ENCODE measurements at places on chromosomes 11 and 22.

- no peak for DNase-seq
Observed at GRCh38 chr11:60717956-60718355, 6.6 kb upstream of the MS4A18 start.

GRCh38 chr11:121300313-121300971 is 7.9 kb downstream of the SC5D start:
- no peak for DNase-seq

- no peak for DNase-seq
Observed at GRCh38 chr11:31150011-31150410, 219.5 kb downstream of the DCDC1 start.

- DNase-seq: no peak
Observed at GRCh38 chr22:48846200-48846599, 981.5 kb downstream of the BRD1 start.

- no peak for DNase-seq
Observed at GRCh38 chr11:87198266-87198881, 160.6 kb downstream of the TMEM135 start.

DNA sequence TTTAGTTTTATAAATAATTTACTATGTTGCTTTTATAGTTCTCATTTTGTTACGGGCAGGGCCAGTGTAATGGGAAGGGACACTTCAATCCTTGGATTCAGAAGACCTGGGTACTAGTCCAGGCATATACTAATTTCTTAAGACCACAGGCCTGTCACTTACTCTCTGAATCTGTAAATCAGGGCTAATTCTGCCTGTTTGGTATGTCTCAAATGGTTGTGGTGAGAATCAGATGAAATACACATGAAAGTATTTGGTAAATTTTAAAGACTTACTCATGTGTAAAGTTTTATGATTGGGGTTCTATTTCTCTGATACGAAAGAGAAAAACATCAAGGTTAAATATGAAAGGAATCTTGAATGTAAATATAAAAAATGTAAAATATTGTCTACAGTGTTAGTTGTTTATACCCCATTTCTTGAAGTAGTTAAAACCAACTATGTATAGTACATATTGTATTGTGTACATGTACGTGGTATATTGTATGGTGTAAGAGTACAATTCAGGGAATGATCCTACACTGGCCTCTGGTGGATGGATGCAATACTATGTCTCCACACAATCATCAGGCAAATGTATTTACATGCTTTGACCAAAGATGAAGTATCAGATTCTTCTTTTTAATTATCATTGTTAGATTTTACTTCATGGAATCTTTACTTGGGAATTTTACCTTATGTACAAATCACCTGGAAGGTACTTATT is 24.5 kb upstream of the RAG2 start:
- DNase-seq: peak; percentile 26

DNA sequence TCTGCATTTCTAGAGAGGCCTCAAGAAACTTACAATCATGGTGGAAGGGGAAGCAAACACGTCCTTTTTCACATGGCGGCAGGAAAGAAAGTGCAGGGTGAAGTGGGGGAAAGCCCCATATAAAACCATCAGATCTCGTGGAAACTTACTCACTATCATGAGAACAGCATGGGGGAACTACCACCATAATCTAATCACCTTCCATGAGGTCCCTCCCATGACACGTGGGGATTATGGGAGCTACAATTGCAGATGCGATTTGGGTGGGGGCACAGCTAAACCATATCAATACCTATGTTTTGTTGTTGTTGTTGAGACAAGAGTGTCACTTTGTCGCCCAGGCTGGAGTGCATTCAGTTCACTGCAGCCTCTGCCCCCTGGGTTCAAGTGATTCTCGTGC is 29.9 kb downstream of the SFI1 start:
- no peak for DNase-seq

DNA sequence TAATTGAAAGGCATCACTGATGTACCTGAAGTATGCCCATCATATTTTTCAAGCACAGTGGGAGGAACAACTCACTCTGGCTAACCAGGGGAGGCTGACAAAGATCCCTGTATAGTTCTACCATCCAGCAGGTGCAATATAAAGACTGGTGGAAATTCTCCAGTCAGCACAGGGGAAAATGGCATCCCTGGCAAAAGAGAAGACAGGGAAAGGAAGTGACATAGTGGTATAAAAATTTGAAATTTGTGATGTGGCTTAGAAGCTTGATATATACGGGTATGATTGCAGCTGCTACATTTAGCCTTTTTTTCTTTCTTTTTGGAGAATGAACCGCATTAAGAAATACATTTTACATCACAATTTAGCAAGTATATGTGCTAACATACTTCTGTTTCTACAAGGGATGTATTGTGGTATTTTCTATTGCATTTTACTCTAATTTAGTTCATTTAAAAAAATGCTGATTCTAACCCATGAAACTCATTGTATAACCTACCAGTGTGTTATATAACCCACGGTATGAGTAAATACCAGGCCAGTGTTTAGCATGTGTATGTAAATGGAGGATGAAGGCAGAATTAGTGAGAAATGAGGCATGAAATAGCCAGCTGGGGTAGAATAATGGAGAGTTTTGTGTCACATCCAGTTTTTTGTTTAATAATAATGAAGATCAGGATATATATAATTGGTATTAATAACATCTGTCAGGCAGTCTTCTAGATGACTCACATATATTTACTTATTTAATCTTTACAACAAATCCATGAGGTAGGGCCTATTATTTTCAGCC is 186.1 kb downstream of the ARHGAP42 start:
- DNase-seq: no peak

- DNase-seq: no peak
Observed at GRCh38 chr11:9796854-9797253, 133.0 kb downstream of the SWAP70 start.

- DNase-seq: no peak
Observed at GRCh38 chr11:72525466-72525865, 91.1 kb upstream of the CLPB start.

GRCh38 chr22:27220339-27220738 is 563.0 kb downstream of the MIAT start:
- no peak for DNase-seq

DNA sequence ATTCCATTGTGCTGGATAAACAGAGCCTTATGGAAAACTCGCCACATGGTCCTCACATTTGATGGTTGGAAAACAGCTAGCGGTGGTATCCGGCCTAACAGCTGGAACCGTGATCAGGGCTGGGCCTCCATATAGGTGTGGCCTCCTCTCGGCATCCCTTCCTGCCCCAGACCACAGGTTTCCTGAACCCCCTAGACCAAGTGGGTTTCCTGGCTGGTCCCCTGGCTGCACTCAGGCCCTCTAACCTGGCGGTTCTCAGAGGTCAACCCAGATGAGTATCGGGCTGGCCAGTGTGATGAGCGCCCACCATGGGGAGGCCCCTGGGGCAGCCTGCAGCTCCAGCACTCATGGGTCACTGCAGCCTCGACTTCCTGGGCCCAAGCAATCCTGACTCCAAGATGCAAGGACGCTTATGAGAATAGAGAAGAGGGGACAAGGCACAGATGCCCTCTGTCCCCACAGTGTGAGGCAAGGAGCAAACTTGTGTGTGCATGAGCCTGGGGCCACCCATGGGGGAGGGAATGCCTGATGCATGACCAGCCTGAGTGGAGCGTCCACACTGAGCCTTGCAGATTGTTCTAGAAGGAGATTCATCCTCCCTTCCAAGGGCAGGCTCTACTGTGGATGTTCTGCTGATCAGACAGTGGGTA is 53.4 kb upstream of the WNT7B start:
- DNase-seq: no peak

- no peak for DNase-seq
Observed at GRCh38 chr11:529728-530411, 5.5 kb downstream of the HRAS start.

- no peak for DNase-seq
Observed at GRCh38 chr11:133230431-133230830, 301.9 kb downstream of the OPCML start.

GRCh38 chr22:41948142-41948541 is 1.2 kb upstream of the CENPM start:
- no peak for DNase-seq

GRCh38 chr11:104096900-104097299 is 60.5 kb downstream of the DDI1 start:
- DNase-seq: no peak

GRCh38 chr11:130476922-130477491 is 28.6 kb downstream of the ADAMTS15 start:
- no peak for DNase-seq

DNA sequence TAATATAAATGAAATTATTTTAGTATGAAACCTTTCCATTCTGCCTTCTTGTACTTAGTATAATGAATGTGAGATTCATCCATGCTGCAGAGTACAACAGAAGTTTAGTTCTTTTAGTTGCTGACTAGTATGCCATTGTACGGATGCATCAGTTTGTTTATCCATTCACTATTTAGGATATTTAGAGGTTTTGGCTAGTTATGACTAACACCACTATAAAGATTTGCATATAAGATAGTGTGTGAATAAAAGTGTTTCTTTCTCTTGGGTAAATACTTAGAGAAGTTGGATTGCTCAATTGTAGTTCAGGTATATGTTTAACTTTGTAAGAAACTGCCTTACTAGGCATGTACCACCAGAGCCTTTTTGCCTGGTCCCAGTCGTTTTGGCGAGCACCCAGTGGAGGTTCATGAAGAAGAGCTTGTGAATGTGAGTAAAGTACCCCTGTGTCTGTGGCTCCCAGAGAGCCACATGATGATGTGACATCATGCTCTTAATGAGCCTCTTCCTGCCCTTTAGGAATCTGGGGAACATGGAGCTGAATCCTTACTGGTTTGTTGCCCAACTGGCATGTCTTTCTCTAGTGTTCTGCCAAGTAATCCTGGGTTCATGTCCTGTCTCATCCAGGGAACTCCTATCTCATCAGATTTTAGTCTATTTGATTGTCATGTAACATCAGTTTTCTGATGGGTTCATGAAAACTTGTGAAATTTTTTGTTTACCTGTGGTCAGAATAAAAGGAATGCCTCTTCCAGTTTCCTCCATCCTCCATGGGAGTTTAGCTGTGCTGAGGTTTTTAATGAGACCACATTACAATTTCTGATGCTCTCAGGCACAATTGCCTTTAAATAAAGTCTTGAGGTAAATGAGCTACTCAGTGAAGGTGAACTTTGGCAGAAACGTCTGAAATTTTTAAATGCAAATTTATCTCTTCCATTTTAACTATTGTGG is 234.8 kb downstream of the CASP12 start:
- no peak for DNase-seq

GRCh38 chr11:76729214-76729613 is 53.9 kb upstream of the TSKU start:
- no peak for DNase-seq

DNA sequence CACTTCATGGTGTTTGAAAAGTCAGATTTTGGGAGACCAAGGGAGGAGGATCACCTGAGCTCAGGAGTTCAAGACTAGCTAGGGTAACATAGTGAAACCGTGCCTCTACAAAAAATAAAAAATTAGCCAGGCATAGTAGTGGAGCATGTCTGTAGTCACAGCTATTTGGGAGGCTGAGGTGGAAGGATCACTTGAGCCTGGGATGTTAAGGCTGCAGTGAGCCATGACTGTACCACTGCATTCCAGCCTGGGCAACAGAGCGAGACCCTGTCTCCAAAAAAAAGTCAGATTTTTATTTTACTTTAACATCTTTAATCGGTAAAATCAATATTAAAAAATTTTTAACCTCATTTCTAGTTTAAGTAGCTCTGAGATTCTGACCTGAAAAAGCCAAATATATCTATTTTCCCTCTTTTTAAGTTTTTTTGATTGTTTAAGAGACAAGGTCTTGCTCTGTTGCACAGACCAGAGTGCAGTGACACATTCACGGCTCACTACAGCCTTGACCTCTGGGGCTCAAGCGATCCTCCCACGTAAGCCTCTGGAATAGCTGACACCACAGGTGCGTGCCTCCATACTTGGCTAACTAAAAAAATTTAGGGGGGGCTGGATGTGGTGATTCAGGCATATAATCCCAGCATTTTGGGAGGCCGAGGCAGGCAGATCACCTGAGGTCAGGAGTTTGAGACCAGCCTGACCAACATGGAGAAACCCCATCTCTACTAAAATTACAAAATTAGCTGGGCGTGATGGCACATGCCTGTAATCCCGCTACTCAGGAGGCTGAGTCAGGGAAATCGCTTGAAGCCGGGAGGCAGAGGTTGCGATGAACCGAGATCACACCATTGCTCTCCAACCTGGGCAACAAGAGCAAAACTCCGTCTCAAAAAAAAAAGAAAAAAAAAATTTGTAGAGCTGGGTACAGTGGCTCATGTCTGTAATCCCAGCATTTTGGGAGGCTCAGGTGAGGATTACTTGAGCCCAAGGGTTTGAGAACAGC is 48.4 kb downstream of the SFI1 start:
- no peak for DNase-seq

DNA sequence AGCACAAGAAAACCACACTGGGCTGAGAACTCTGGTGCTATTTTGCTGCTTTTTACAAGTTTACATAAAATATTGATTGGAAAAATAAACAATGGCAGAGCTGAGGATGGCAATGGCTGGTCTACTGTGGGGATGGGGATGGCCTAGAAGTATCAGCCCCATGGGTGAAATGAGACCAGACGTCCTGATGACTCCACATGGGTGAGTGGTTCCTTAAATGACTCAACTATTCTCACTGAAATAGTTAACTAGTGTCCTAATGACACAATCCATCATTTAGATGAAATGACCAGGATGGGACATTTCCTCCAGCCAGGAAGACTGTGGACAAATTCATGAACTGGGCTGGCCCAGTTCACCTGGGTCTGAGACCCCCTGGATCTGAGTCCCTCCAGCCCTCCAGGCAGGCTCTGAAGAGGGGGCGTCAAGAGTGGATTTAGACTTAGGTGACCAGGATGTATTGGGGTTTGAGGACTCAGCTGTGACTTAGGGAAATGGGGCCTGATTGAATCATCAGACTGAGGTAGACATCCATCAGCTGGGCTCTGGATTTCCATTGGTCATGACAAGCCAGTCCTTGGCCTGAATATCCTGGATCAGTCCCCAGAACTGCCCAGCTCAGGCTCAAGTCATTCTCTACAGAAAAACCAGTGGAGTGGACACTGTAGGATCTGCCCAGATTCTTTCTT is 98.2 kb upstream of the IGLL5 start:
- no peak for DNase-seq

- DNase-seq: no peak
Observed at GRCh38 chr11:106619320-106619990, 398.8 kb downstream of the GUCY1A2 start.

DNA sequence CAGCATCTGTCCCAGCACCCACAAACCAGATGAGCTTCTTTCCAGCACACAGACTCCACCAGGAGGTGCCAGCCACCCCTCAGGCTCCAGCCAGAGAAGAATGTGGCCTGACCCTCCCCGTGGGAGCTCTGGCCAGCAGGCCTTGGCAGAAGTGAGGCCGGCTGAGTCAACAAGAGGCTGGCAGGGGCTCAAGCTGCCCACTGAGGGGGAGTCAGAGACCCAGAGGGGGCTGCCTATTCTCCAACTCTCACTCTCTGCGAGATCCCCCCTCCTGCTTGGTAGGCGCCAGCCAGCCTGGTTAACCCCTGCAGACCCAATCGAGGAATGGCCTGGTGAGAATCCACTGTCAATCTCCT is 10.6 kb upstream of the CDC42EP1 start:
- no peak for DNase-seq

GRCh38 chr11:61978703-61979661 is 11.5 kb upstream of the FTH1 start:
- DNase-seq: no peak

Measured in RWPE1 (cell line).